Amniotic epithelial cell (primary cell): ENCODE measurements at places on chromosomes 4 and X.

- DNase-seq, result peak; percentile 68
Measured at GRCh38 chr4:6560416-6561172, 14.4 kb upstream of the MAN2B2 start.

GRCh38 chr4:115201042-115201330, 87.6 kb upstream of the NDST4 start:
- no peak for DNase-seq

DNA sequence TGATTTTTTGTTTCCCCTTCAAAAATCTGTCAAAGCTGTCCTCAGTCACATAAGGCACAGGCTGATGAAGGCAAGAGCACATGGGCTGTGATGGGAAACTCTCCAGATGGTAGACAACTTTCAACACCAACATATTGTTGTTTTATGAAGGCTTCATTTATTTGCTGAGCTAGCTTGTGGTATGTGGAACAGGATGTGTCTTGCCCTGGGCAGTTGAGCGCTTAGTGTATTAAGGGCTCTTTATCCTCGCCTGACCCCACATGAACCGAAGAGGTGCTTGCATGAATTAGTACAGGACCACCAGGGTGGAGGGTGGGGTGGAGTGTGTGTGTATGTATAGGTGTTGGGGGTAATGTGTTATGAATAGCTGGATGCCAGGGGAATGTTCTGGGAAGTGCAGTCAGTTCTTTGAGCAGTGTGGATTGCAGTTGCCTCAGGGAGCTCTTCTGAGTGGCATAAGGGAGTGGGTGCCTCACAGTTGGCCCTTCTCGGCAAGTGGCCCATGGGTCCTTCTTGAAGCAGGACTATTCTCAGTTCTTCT, 103.1 kb downstream of the PHEX start:
- DNase-seq, result peak; percentile 72

DNA sequence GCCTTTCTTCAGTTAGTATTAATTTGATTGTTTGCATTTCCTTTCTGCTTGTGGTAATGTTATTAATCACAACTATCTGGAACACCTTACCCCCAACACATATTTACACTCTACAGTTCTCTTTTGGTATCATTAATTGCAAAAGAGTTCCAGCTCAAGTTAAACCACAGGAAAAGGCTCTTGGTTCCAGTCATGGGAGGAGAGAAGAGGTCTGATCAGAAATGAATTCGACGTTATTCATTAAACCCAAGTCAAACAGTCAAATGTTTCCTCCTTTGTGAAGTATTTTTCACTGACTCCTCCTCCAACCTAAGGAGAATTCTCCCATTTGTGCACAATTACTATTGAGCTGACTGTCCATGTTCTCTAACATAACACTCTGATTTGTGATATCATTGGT, 91.4 kb downstream of the SLC39A8 start:
- DNase-seq, result no peak

GRCh38 chr4:169283114-169283509, 12.4 kb upstream of the SH3RF1 start:
- peak; percentile 97 for DNase-seq

- DNase-seq, result no peak
Measured at GRCh38 chr4:52312722-52313121, 261.6 kb downstream of the SPATA18 start.

- no peak for DNase-seq
Measured at GRCh38 chr4:4330794-4331193, 40.7 kb downstream of the ZBTB49 start.

- DNase-seq, result no peak
Measured at GRCh38 chrX:41419082-41419481, 28.1 kb upstream of the NYX start.

- no peak for DNase-seq
Measured at GRCh38 chr4:143634763-143635162, 65.7 kb downstream of the FREM3 start.

- no peak for DNase-seq
Measured at GRCh38 chr4:54746218-54746617, 88.5 kb downstream of the KIT start.

DNA sequence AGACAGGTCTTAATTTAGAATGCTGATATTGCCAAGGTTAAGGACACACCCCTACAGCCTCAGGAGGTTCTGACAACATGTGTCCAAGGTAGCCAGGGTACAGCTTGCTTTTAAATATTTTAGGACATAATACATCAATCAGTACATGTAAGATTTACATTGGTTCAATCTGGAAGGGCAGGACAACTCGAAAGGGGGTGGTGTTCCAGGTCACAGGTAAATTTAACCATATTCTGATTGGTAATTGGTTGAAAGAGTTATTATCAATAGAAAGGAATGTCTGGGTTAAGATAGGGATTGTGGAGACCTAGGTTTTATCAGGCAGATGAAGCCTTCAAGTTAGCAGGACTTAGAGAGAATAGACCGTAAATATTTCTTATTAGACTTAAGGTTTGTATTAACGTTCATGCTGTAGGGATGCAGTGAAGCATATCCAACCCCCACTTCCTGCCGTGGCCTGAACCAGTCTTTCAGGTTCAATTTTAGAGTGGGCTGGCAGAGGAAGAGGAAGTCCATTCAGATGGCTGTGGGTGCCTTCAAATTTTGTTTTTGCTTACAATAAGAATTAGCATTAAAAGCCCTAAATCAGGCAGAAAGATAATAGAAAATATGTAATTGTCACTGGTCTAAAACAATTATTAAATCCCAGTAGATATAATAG, 136.5 kb upstream of the GALNTL6 start:
- no peak for DNase-seq

- no peak for DNase-seq
Measured at GRCh38 chr4:38693569-38693968, 29.6 kb downstream of the KLF3 start.

- DNase-seq, result no peak
Measured at GRCh38 chrX:148784856-148785255, 284.4 kb downstream of the AFF2 start.

DNA sequence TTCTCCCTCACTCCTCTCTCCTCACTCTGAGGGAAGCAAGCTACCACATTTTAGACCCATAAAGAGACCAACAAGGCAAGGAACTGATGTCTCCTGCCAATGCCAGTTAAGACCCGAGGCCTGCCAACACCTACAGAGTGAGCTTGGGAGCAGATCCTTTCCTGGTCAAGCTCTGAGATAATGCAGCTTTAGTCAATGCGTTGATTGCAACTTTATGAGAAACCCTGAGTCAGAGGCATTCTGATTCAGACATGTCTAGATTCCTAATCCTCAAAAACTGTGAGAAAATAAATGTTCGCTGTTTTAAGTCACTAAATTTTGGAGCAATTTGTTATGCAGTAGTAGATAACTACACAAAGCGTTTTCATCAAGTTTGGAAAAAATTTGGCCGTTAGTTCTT, 115.5 kb downstream of the JADE1 start:
- DNase-seq, result peak; percentile 71

- DNase-seq, result no peak
Measured at GRCh38 chr4:1559896-1560650, 124.0 kb downstream of the FAM53A start.

- peak; percentile 29 for DNase-seq
Measured at GRCh38 chr4:28014469-28014868, 1153.8 kb downstream of the STIM2 start.

GRCh38 chr4:181957088-181957487, 286.1 kb upstream of the TENM3 start:
- peak; percentile 78 for DNase-seq

DNA sequence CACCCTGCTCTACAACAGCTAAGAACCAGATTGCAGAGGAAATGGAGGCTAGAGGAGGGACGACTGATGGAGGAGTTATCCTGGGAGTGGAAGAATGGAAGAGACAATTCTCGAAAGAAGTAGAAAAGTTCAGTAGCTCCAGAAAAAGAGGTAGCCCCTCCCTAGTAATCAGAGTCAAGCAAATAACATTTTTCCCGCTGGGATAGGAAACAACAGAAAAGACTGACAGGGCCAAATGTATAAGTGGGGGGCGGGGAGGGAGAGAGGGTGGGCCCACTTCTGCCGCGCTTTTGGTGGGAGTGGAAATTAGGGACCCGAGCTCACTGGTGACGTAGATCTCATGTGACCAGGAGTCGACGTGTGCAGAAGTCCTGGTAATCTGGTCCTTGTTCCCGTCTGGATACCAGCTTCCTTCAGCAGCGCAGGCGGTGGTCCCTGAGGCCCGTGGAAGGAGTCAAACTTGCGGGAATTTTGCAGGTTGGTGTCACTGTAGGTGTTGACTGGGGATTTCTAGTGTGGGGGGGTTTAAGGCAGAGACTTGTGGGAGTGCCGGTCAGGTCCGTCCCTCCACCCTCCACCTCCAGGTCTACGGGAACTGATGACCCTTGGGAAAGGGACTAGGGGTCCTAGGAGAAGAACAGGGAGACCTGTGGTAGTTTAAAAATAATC, at the start of gene TCEAL9:
TCEAL9 (plus strand) TSS at position 377 of the 669 bp plus-strand sequence. CDS start 1,179 bp downstream, outside the sequence.
- peak; percentile 83 for DNase-seq

- DNase-seq, result no peak
Measured at GRCh38 chr4:33477715-33478114, 2757.5 kb downstream of the PCDH7 start.

DNA sequence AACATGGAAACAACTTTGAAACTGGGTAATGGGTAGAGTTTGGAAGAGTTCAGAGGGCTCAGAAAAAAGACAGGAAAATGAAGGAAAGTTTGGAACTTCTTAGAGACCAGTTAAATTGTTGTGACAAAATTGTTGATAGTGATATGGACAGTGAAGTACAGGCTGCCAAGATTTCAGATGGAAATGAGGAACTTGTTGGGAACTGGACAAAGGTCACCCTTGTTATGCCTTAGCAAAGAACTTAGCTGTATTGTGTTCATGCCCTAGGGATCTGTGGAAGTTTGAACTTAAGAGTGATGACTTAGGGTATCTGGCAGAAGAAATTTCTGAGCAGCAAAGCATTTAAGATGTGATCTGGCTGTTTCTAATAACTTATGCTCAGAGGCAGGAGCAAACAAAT, 5.1 kb upstream of the ARL13A start:
- DNase-seq, result no peak

DNA sequence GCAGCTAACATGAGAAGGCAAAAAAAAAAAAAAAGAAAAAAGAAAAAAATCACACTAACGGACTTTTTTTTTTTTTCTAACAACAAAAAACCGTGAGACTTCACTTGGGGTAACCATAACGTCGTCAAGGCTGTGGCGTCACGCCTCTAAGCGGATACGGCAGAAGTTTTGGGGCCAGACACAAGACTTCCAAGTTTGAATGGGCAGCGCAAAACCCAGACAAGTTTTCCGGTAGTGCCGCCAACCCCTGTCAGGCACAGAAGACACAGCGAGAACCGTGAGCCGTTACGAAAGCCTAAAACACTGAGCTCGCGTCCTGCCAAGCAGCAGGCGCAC, 556 bp upstream of the SMARCA5 start:
- no peak for DNase-seq

DNA sequence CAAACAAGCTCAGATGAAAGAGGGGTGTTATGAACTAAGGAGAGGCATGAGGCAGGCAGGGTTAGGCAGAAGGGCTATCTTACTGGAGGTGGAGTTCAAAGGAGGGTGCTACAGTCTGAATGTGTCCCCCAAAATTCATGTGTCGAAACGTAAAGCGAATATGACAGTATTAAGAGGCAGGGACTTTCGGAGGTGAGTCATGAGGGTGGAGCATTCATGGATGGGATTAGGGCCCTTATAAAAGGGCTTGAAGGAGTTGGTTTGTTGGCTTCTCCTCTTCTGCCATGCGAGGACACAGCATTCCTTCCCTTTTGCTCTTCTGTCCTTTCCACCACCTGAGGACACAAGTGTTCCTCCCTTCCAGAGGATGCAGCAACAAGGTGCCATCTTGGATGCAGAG, 22.9 kb downstream of the APLN start:
- DNase-seq, result no peak

DNA sequence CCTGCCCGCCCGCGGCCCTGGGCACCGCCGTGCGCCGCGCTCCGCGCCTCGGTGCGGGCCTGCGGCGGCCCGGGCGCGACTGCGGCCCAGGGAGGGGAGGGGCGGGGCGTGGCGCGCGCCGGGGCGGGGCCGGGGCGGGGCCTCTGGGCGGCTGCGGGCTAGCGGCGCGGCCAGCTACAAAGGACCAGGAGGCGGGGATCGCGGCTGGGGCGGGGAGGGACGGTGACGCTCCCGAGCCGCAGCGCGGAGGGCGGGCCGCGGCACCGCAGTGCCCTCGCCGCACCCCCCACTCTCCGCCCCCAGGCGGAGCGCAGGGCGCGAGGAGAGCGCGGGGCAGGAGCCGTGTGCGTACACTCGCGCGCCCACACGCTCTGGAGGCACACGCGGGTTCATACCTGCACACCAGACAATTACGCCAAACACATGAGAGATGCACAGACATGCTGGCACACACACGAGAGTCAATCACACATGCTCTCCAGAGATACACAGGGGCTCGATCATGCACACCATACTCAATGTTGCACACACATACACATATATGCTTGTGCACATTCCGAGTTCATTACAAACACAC, at the start of gene CRMP1:
CRMP1 (minus strand) TSS at position 83 of the 577 bp plus-strand sequence. CDS start 117 bp downstream, outside the sequence.
- no peak for DNase-seq

DNA sequence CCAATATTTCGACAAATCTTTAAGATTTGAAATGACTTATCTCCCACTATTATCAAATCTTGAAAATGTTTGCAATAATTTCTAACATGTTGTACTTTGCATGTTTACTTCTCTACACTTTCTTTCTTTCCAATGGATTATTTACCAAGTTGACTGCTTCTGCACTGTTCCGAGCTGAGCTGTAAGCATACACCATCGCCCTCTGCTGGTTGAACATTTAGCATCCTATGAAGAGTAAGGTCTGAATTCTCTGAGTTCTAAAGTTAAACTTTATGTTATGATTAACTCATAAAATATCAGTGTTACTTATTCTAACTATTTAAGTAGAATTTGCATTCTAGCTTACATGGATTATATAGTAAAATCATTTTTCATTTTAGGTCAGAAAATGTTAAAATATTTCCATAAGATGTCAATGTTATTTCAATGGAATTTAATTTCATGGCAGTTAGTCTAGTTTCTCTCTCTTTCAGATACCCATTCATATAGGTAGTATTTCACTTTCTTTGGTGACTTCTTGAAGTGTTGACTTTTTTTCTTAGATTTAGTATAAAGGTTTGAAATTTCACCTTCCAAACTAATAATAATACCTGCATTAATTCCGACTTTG, 137.4 kb downstream of the DKK2 start:
- DNase-seq, result peak; percentile 60

DNA sequence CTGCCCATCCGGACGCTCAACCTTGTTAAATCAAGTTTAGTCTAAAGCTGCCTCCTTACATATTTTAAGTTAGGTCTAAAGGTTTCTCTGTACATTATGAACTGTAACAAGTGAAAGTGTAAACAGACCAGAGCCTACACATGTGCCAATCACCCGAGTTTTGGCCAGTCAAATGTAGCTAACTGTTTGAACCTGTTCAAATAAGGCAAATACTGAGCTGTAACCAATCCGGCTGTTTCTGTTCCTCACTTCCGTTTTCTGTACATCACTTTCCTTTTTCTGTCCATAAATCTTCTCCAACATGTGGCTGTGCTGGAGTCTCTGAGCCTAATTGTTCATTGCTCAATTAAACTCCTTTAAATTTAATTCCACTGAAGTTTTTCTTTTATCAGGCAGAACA, 113.3 kb upstream of the SHISA3 start:
- no peak for DNase-seq

GRCh38 chr4:181477591-181477990, 765.6 kb upstream of the TENM3 start:
- DNase-seq, result no peak

GRCh38 chrX:57528670-57529255, 63.0 kb upstream of the ZXDB start:
- no peak for DNase-seq
